ENCODE measurements at places on chromosomes 5 and 9.

DNA sequence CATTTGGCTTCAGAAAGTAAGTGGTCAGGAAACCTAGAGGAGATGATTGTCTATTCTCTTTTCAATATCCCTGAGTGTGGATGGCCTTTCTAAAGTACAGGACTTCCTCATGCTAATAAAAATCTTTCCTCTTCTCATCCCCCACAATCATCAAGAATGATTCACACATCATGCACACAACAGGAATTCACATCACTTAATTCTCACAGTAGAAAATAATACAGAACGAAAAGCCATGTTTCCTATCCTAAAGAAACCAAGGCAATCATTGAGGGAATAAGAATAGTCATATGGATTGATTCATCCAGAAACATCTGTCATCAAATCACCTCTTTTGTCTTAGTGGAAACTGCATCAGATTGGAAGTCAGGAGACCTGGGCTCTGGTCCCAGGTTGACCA, 203.1 kb upstream of the PIK3R1 start:
- DNase-seq, result no peak

- DNase-seq, result no peak
Observed at GRCh38 chr9:79384501-79384900, 187.3 kb upstream of the TLE4 start.

- no peak for DNase-seq
Observed at GRCh38 chr5:77311214-77311571, 100.7 kb downstream of the PDE8B start.

DNA sequence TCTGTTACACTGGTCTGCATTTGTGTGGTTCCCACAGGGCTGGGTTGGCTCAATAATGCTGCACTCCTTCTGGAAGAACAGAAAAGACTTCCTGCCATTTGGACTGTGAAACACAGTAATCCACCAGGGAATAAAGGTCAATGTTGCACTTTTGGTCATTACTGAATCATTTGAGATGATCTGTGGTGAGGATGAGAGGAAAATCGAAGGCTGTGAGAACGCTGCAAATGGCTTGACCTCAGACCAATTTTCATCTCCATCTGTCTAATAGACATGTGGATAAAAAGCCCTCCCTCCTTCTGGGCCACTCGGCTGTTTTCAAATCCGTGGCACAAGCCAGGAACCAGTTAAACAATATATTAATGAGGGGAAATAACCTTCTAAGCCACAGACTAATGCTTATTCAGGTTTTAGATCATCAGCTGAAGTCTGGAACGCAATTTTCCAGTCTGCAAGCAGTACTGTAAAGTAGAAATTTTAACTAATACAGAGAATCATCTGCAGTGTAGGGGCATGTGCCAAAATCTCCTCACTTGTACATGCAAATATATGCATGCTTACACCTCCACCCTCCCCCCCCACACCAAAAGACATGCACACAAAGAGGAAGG, 20.2 kb downstream of the TLE1 start:
- DNase-seq, result no peak

DNA sequence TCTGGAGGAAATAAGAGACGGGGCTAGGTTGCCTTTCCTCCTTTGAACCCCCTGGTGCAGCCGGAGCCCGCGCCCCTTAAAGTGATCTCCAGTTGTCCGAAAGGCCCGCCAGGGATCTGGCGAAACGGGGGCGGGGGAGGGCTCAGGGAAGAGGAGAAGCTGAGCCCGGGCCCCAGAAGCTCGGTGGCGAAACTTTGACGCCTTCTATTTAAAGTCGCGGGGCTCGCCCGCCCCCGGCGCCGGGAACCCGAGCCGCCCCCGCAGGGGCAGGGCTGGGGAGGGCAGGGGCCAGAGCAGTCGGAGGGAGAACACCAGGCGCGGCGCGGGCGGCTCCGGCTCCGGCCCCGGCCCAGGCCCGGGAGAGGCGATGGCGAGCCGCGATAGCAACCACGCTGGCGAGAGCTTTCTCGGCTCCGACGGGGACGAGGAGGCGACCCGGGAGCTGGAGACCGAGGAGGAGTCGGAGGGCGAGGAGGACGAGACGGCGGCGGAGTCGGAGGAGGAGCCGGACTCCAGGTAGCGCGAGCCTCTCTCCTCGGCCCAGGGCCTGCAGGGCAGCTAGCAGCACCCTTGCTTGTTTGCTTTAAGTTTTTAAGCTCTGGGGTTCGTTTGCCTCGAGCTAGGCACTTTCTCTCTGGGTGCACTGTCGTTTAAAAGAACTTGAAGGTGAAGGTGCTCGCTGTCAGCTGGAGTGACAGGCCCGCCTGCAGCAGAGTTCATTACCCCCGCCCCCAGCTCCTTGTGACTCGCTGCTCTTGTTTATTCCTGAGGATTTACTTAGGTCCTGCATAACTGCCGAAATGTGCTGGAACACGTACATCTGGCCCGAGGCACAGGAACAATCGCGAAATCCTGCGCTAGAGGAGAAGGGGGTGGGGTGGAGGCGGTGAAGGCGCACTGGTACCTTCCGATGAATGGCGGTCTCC, at the start of gene CMYA5:
Gene CMYA5 (plus strand): TSS at position 296 of the 926 bp plus-strand sequence. CDS start 72 bp downstream, at position 368.
- DNase-seq, result no peak

GRCh38 chr9:35085078-35085477, 5.3 kb upstream of the FANCG start:
- DNase-seq, result no peak

DNA sequence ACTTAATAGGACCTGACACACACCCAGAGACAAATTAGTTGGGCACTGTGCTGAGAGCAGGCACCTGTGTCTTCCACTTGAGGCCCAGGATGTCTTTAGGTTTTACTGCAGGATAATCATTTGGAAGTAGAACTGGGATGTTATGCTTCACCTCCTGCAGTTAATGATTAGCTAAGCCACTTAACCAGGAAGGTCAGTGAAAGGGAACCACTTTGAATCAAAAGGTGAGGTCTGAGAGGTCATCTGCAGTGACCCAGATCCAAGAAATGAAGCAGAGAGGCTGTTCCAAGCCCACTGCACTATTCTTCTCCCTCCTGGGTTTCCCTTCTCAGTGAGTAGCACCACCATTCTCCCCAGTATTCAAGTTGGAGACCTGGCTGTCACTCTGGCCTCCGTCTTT, 110.5 kb downstream of the SNX18 start:
- DNase-seq, result no peak

DNA sequence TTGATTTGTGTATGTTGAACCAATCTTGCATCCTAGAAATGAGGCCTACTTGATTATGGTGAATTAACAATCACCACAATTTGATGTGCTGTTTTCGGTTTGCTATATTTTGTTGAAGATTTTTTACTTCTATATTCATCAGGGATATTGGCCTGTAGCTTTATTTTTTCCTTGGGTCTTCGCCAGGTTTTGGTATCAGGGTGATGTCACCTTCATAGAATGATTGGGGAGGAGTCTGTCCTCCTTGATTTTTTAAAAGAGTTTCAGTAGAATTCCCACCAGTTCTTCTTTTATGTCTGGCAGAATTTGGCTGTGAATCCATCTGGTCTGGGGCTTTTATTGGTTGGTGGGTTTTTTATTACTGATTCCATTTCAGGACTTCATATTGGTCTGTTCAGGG, 115.2 kb downstream of the CPLANE1 start:
- no peak for DNase-seq

GRCh38 chr5:124124711-124125229, 612.8 kb downstream of the CSNK1G3 start:
- DNase-seq, result no peak

DNA sequence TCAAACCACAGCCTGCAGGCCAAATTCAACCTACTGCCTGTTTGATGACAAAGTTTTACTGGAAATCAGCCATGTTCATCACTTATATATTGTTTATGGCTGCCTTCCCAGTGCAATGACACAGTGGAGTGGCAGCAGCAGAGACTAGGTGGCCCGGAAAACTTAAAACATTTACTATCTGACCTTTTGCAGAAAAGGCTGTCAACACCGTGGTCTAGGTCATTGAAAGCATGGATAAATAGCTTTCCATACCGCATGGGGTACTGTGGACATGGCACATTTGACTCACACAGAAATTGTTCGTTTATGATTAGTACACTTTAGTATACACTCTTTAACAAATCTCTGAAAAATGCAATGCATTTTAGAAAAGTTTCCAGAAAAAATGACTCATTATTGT, 298.3 kb upstream of the EFNA5 start:
- no peak for DNase-seq

GRCh38 chr9:138011951-138012500, 134.4 kb downstream of the CACNA1B start:
- DNase-seq, result no peak

- no peak for DNase-seq
Observed at GRCh38 chr5:141855265-141856036, 22.8 kb downstream of the PCDH1 start.

DNA sequence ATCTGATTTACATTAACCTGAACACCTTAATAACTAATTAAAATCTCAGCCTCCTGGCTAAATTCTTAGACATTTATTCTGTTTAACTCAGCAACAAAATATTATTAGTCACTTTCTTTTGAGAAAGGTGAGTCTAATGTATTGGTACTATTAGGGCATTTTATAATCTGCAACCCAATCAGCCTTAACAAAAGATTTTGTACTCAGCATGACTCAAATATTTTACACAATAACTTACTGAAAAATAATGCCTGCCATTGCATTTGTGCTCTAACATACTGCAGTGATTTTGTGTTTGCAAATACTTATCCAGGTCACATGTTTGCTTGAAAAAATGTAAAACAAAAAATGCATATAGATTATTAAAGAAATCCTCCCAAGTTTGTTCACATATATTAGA, 1129.9 kb downstream of the TAF11L14 start:
- no peak for DNase-seq

GRCh38 chr9:135156525-135157510, 69.3 kb downstream of the OLFM1 start:
- DNase-seq, result no peak

GRCh38 chr5:59620535-59621212, 272.9 kb downstream of the PDE4D start:
- no peak for DNase-seq

- peak; percentile 19 for DNase-seq
Observed at GRCh38 chr9:8822667-8823025, 1023.1 kb upstream of the DMAC1 start.

DNA sequence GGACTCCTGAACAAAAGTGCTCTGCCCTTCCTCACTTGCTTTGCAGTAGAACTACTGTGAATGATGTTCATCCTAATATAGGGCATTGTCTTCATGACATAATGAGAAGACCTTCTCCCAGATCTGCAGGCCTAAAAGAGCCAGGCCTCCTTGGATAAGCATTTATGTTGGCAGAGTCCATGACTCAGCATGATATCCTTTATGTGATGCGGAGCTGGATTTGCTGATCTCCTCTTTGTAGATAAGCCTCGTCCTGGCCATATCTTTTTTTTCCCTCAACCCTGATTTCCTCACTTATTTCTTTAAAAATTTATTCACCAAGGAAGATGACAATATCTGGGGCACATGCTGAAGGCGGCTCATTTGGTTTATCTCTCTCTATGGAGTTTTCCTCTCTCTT, 62.4 kb upstream of the TAS2R1 start:
- DNase-seq, result no peak

DNA sequence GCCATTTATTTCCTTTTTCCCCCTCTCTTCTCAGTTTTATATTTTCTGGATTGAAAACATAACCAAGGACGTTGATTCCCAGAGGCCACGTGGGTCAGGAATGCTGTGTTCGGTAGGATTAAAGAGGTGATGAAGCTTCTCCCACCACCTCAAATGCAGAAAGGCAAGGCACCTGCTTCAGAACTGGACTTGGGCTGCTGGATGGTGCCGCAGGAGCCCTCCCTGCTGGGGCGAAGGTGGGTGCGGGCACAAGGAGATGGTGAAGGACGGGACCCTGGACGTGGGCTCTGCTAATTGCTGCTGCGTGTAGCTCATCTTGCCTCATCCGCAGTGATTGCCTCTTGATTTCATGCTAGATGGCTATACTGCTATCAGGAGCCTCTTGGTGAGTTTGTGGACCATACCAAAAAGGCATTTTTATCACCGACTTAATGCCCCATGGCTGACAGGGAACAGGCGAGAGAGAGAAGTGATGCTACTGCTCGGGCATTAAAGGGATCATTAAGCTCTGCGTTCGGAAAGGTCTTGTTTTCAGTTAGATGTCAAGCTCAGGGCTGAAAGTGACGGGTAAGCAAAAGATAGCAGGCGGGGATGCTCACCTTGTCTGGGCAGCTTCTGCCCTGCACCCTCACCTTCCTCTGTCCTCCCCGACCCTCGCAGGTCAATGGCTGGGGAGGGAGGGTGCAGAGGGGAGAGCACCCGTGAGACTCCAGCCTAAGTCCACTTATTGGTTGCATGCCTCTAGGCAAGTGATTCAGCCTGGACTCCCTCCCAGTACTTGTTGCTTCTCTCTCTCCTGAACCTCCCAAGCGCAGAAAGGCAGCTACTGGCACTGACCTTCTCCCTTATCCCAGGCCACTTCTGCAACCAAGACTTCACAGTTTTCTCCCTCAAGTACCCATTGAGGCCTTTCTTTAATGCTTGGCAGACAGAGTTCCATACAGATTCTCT, 71.6 kb upstream of the FSTL4 start:
- no peak for DNase-seq

DNA sequence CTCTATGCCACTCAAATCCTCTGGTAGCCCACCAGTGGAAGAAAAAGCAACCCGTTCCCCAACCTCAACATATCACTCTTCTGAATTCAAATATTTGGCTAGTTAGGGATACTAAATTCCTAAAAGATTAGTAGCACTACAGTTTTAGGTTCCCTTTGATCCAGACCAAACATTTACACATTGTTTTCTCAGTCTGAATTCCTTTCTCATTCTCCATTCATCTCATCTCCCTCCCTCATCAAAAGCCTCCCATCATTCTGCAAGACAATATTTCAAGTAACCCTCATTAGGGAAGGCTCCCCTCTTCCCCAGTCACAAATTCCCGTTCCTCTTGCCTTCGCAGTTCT, 26.3 kb downstream of the ADAM19 start:
- no peak for DNase-seq

- no peak for DNase-seq
Observed at GRCh38 chr5:87053146-87053545, 214.5 kb upstream of the RASA1 start.

GRCh38 chr5:1137567-1138444, 25.9 kb upstream of the SLC12A7 start:
- DNase-seq, result no peak

GRCh38 chr5:112907166-112907631, 14.8 kb downstream of the REEP5 start:
- no peak for DNase-seq

GRCh38 chr5:158100373-158100888, 241.5 kb upstream of the CLINT1 start:
- no peak for DNase-seq

DNA sequence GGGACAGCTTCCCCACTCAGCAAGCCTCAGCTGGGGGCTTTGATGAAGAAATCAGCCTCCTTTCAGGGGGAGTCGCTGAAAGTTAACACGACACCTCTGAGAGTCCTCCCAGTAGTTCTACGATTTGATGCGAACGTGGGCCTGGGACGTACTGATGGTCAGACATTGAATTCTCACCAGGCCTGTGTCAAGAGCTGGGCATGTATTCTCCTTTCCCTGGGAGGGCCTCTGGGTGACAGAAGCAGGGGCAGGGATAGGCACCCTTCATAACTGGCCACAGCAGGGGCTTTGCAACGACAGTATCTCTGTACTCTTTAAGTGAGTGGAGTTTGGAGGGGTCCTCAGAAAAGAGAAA, 15.6 kb upstream of the COL5A1 start:
- no peak for DNase-seq

Measured in HAP-1 (cell line).